Left renal pelvis (tissue), 4 donors: ENCODE measurements at places on chromosomes 4 and X.
A peak's percentile ranks its signal among the peaks of the same experiment; 100 is the strongest.

DNA sequence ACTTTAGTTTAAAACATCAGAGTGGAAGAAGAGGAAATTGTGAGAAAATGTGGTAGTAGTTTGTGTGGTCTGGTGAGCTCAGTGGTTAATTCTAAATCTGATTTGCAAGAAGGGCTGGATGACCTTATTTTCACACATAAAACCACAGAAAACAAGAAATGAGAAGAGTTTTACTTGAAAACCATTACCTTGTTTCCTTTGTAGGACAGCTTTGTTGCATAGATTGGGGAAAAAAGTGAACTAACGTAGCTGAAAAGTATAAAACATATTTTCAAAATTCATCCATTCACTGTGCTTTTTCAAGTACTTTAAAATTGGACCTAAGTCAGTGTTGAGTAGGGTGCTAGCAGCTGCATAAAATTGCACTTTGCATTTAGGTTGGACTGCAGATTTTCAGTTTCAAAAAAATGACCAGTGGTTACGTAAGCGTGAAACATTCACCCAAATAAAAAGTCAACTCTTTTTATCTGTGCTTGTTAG lies 211.3 kb downstream of the ARHGAP10 start:
- DNase-seq: no peak

DNA sequence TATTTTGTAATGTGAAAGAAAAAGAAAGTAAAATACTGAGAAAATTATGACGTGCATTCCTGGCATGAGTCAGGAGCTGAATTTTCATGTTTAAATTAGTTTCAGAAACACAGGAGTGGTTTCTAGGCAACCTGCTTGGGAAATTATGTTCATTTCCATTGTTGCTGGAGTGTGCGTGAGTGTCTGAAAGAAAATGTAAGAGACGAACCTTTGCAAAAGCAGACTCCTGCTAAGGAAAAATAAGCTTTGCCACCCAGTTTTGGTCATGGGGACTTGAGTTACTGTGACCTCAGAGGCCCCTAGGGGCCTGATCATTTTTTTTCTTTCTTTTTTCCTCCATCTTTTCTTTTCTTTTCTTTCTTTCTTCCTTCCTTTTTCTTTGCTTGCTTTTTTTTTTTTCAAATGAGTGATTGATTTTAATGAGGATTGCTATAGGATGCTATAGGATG lies 18.8 kb upstream of the CHRNA9 start:
- no peak for DNase-seq

- no peak for DNase-seq
Measured at GRCh38 chr4:95170176-95170575, 378.6 kb downstream of the UNC5C start.

GRCh38 chrX:55011294-55011693 lies 11.1 kb downstream of the APEX2 start:
- no peak for DNase-seq

DNA sequence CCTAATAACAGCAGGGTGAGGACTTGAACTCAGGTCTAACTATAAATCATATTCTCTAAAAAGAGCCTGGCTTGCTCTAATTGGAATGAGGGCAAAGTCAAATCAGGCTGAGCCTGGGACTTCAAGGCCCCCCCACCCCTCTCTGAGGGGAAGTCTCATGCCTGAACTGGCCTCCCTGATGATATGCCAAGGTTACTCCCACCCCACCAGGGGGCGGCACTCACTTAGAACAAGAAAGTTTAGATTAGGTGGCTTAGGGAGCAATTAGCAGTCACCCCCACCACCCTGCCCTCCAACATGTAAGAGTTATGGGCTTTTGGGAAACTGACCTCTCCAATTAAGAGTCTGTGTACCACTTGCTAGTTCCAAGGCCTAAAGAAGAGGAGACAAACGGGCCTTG lies 2.7 kb downstream of the FOXO4 start:
- DNase-seq: no peak

DNA sequence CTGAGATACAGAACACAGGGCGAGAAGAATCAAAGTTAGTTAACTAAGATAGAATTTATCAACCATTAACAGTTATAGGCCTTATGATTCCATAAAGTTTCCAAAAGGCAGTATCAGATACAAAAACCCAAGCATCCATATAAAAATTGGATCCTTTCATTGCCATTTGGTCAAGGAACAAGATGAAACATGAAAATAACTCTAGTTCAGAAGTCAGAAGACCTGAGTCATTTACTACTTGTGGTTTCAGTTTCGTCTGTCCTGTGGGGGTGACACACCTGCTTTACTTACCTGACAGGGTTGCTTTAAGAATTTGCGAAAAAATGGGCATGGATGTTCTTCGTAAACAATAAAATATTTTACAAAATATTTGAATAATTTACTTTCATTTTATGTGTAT lies 130.8 kb downstream of the ANAPC10 start:
- DNase-seq: no peak

GRCh38 chr4:183636503-183636902 lies 22.5 kb downstream of the RWDD4 start:
- no peak for DNase-seq

DNA sequence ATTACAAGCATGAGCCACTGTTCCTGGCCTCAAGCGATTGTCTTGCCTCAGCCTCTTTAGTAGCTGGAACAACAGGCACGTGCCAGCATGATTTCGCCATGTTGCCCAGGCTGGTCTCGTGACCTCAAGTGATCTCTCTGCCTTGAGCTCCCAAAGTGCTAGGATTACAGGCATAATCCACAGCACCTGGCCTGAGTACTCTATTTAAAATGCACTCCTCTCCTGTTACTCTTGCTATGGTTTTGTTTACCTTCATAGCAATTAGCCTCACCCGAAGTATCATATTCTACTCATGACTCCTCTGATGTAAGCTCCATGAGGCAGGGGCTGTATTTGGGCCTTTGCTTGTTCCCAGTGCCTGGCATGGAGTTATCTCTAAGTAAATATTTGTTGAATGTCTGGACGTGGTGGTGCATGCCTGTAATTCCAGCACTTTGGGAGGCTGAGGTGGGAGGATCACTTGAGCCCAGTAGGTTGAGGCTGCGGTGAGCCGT lies 92.5 kb upstream of the SLC34A2 start:
- DNase-seq: no peak

- no peak for DNase-seq
Measured at GRCh38 chrX:115367455-115367854, 77.9 kb downstream of the LUZP4 start.

- no peak for DNase-seq
Measured at GRCh38 chr4:126583509-126583908, 1049.2 kb upstream of the INTU start.

GRCh38 chrX:81377329-81377728 lies 175.4 kb downstream of the SH3BGRL start:
- peak; percentile 4 for DNase-seq

DNA sequence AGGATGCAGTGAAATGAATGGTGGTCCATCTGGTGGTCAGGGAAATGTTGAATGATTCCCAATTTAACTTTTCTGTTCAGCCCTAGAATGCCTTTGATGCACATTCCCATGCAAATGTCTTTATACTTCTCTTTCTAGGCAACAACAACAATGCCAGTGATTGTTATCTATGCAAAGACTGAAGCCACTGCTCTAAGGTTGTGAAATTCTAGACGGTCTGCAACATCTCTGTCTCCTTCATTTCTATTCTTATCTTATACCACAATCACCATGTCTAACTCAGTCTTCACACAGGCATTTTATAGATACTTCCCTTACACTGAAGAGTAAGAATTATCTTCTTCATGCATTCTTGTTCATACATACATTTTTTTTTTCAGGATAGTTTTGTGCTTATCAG lies 84.5 kb downstream of the HPGD start:
- DNase-seq: no peak

DNA sequence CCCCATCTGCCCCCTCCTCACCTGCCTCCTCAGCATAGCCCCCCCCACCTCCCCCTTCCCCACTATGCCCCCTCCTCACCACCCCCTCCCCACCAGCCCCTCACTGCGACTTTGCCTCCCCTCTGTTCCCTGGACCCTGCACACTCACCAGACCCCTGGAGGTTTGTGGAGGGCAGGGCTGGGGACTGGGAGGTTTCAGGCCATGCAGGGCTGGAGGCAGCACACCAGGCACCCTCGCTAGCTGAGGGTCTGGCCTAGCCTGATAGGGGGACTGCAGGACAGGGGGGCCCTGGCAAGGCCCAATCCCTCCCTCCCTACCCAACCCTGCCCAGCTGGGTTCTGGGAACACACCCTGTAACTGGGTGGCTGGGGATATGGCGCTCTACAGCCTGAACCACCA lies 28.0 kb downstream of the TACC3 start:
- no peak for DNase-seq

GRCh38 chrX:16873106-16873505 lies 2.9 kb upstream of the RBBP7 start:
- DNase-seq: no peak

GRCh38 chr4:138405466-138405891 lies 163.3 kb upstream of the SLC7A11 start:
- no peak for DNase-seq

GRCh38 chr4:121375262-121375661 lies 5.6 kb downstream of the QRFPR start:
- DNase-seq: no peak

GRCh38 chr4:163598028-163598427 lies 103.5 kb downstream of the TMA16 start:
- DNase-seq: no peak

GRCh38 chr4:79308137-79308536 lies 17.7 kb downstream of the NAA11 start:
- no peak for DNase-seq
